Sigmoid colon (tissue), 7 donors: ENCODE measurements at places on chromosomes 1 and 21. TPM values are rescaled to one million over a fixed set of nuclear protein-coding genes. Genes with fewer than 3 reads are reported as not detected.

Gene PLA2G2F
- polyA plus RNA-seq, result 0.80 TPM

Gene ZMYM4
- polyA plus RNA-seq, result 4.2 TPM

Gene S100A2
- 2.3 TPM for polyA plus RNA-seq

Gene KCNE1
- polyA plus RNA-seq, result 0.60 TPM

Gene COL9A2
- polyA plus RNA-seq, result 2.4 TPM

Gene PYHIN1
- not detected for polyA plus RNA-seq

Gene TNFAIP8L2
- polyA plus RNA-seq, result 12.6 TPM

- peak; percentile 90 for DNase-seq
- no peaks in the 10 kb centered on the region for H3K27me3 ChIP-seq
- H3K4me1 ChIP-seq, result peaks cover 64% of the 10 kb centered on the region
- H3K27ac ChIP-seq, result peak overlapping the region; percentile 89
These were observed 77.8 kb downstream of the MAN1C1 start for GRCh38 chr1:25694167-25695007.

GRCh38 chr1:67191668-67192520, 25.6 kb downstream of the IL23R start:
- DNase-seq, result no peak
- H3K4me1 ChIP-seq, result no peaks in the 10 kb centered on the region
- no peaks in the 10 kb centered on the region for H3K27me3 ChIP-seq
- no peak overlapping the region for H3K27ac ChIP-seq

DNA sequence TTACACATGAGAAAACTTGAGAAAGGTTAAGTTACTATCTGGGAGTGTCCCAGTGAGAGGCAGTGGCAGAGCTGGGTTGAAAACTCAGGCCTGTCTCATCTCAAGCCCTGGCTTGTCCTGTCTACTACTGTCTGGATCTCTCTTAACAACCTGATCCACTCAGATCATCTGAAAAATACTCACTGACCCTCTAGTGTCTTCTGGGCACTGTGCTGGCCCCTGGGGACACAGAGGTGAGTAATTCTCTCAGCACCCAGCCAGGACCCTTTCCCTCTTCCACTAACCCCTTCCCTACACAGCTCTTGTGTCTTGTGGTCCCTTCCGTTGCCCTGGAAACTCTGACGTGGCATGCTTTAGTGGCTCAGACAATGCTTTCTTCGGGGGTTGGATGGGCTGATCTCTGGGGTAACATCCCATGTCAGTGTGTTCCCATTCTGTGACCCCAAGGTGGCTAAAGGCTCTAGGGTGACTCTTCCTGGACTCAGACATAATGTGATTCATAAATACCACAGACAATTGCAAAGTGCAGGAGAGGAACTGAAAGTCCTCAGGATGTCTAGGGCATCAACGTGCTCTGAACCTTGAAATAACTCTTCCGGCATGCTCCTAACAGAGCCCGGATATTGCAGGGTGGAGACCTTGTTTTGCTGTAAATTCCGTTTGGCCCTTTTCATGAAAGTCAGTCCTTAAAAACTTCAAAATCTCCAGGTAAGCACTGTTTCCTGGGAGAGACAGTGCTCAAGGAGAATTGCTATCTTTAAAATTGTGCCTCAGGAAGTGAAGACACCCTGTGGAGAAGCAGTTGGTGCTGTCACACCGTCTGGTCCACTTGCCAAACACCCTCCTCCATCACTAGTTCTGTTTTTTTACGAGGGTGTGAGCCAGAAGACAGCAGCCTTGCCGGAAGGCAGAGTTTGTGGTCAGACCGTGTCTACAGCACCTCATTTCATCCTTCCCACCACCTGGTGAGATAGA, 4.0 kb downstream of the SHISAL2A start:
- peaks cover 26% of the 10 kb centered on the region for H3K27me3 ChIP-seq
- no peak overlapping the region for H3K27ac ChIP-seq
- no peak for DNase-seq
- H3K36me3 ChIP-seq, result no peaks in the 10 kb centered on the region

DNA sequence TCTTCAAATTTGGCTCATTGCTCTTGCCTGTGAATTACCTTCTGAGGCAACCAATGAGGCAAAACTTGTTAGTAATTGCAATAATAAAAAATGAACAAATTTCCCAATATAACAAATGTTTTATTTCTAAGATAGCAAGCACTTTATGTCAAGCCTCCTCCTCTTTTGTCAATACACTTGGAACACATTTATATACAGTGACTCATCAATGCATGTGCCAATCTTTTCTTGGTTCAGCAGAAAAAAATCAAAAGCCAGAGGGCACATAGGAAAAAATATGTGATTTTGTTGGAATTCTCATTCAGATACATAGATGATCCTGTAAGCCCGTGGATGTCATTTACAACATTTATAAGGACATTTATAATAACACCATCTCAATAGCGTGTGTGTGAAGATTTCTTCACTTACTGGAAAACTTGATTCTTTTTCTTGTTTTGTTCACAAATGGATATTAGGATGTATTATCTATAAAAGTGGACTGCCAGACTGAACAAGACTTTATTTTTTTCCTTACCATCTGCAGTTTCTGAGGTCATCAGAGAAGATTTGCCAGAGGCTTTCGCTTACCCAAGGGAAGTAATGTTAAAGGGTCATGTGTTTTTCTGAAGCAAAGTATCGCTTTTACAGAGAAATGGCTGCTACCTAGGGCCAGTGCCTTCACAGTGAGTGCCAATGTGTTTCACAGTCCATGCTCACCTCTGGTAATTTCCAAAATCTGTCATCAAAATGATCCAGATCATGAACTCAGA, 645.7 kb upstream of the PTBP2 start:
- no peak overlapping the region for H3K27ac ChIP-seq
- no peaks in the 10 kb centered on the region for H3K36me3 ChIP-seq
- no peak overlapping the region for H3K4me3 ChIP-seq
- H3K4me1 ChIP-seq, result no peaks in the 10 kb centered on the region
- H3K27me3 ChIP-seq, result no peaks in the 10 kb centered on the region

DNA sequence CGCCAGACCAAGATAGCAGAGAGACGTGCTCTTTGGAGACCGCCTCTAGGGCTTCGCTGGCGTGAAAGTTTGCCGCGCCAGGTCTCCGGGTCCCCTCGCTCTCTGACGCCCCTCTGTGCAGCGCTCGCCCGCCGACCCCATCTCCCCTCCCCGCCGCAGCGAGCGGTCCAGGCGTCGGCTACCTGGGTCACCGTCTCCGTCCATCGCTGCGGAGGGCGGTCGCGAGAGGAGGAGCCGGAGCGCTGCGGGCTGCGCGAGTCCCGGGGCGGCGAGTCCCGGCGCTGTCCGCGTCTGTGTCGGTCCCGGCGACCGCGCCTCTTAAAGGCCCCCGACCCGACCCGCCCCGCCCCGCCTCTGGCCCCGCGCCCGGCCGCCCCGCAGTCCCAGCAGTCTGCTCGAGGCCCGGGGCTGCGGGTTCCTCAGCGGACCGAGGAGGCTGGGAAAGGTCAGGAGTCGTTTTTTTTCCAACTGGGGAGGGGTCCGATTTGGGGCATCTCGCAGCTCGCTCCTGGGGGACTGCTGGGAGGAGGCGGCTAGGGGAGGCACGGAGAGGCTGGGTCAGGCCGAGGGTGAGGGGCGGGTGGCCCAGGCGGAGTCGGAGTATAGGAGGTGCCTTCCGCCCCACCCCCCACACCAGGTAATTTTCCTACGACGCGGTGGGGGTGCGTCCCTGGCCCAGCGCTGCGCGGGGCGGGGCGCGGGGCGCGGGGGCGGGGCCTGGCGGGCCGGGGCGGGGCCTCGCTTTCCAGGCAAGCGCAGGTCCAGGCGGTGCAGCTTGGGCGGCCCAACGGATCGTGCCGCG, at the start of the genes FBXO2 and FBXO44:
Gene FBXO2 (minus strand): TSS at position 293 of the 802 bp plus-strand sequence. CDS start 89 bp downstream, at position 204.
Gene FBXO44 (plus strand): TSS at position 741 of the 802 bp plus-strand sequence. CDS start 959 bp downstream, outside the sequence.
- H3K4me1 ChIP-seq, result no peaks in the 10 kb centered on the region
- no peaks in the 10 kb centered on the region for H3K36me3 ChIP-seq
- peak within 1 kb of the TSS; percentile 78 for H3K4me3 ChIP-seq
- peaks cover 17% of the 10 kb centered on the region for H3K27me3 ChIP-seq
- peak; percentile 77 for DNase-seq

- H3K27me3 ChIP-seq, result no peaks in the 10 kb centered on the region
- no peak overlapping the region for H3K4me3 ChIP-seq
- DNase-seq, result peak; percentile 43
- no peaks in the 10 kb centered on the region for H3K36me3 ChIP-seq
These were observed 3.8 kb downstream of the MASP2 start for GRCh38 chr1:11042995-11043874.

DNA sequence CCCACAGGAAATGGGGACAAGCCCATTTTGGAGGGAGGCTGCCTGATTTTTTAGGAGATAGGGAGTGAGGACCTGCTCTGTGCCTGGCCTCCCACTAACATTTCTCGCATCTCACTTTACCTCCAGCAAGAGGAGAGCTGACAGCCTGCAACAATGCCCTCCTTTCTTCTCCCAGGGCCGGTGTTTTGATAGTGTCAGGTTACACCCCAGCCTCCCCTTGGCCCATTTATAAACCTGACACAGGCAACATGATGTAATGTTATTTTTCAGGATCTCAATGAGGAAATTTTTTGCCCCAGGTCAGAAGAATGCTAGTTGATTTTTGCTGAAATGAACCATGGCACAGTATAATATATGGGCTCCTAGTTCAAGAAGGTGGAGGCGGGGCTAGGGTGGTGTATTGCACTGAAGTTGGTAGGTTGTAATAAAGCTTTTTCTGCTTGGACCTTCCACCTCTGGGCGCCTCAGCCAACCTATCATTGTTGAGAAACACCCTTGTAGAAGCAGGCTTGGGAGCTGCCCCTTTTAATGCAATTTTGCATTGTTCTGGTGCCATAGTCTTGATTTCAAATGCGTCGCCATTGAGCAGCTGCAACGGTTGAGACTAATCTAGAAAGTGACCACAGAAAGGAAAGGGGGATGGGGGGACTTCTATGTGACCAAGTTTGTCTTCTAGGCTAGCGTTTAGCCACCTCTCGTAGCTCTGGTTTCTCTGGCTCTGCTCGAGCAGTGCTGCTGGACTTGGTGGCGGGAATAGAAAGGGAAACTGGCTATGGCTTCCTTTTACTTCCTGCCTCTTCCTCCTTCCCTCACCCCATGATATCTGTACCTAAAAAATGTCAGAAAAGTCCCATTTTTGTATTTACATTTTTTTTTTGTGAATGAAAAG, 53.0 kb downstream of the PBX1 start:
- no peaks in the 10 kb centered on the region for H3K4me1 ChIP-seq
- H3K4me3 ChIP-seq, result no peak overlapping the region
- no peaks in the 10 kb centered on the region for H3K36me3 ChIP-seq

GRCh38 chr1:30106125-30106524, 617.3 kb downstream of the MATN1 start:
- no peaks in the 10 kb centered on the region for H3K4me1 ChIP-seq
- no peak for DNase-seq
- no peak overlapping the region for H3K27ac ChIP-seq

DNA sequence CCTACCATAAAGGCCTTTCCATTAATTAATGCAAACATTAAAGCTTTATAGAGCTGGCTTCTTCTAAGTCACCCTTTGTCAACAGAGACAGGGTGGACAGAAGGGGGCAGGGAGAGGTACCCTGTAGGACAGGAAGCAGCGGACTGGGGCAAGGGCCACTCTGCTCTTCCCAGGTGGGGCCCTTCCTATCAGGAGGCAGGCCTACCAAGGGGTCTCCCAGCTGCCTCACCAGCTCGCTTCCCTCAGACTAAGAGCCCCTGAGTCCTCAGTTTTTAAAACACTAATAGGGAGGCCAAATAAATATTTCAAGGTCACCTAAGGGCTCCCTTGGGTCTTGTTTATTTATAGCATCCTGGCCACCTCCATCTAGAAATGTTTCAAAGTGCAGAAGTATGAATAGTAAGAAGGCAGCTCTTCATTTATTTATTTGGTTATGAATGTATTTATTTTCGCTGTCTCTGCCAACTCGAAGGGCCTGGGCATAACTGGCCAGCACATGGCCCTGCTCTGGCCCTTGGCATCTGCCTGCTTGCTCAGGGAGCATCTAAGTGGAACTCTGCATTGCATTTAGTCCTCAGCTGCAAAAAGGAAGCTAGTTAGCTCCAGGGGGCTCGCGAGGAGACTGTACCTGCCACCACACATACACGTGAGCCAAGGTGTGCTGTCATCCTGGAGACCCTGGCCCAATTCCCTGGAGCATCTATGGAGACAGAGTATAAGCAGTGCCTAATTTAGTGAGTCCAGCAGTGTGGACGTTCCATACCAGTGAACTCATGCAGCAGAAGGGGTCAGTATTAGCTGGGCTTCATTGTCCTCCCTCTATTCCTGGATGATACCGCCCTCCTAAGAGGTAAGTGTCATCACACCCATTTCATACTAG, 395.1 kb upstream of the VAMP3 start:
- no peak overlapping the region for H3K27ac ChIP-seq
- peaks cover 12% of the 10 kb centered on the region for H3K4me1 ChIP-seq
- DNase-seq, result peak; percentile 38
- H3K36me3 ChIP-seq, result no peaks in the 10 kb centered on the region
- H3K27me3 ChIP-seq, result no peaks in the 10 kb centered on the region
- H3K4me3 ChIP-seq, result no peak overlapping the region

- no peaks in the 10 kb centered on the region for H3K36me3 ChIP-seq
- no peaks in the 10 kb centered on the region for H3K27me3 ChIP-seq
- DNase-seq, result no peak
These were observed 126.7 kb downstream of the NR5A2 start for GRCh38 chr1:200154069-200154767.

- DNase-seq, result no peak
- H3K27me3 ChIP-seq, result no peaks in the 10 kb centered on the region
- H3K36me3 ChIP-seq, result no peaks in the 10 kb centered on the region
These were observed 81.5 kb upstream of the LRIF1 start for GRCh38 chr1:111045033-111045722.

GRCh38 chr1:70355920-70356319, 1.4 kb upstream of the ANKRD13C start:
- no peaks in the 10 kb centered on the region for H3K27me3 ChIP-seq
- no peak overlapping the region for H3K4me3 ChIP-seq
- no peaks in the 10 kb centered on the region for H3K4me1 ChIP-seq
- H3K36me3 ChIP-seq, result no peaks in the 10 kb centered on the region
- H3K27ac ChIP-seq, result peak overlapping the region; percentile 92

GRCh38 chr1:1781526-1781903, 3.2 kb upstream of the NADK start:
- H3K36me3 ChIP-seq, result peaks cover 15% of the 10 kb centered on the region
- no peaks in the 10 kb centered on the region for H3K27me3 ChIP-seq
- no peak overlapping the region for H3K4me3 ChIP-seq

DNA sequence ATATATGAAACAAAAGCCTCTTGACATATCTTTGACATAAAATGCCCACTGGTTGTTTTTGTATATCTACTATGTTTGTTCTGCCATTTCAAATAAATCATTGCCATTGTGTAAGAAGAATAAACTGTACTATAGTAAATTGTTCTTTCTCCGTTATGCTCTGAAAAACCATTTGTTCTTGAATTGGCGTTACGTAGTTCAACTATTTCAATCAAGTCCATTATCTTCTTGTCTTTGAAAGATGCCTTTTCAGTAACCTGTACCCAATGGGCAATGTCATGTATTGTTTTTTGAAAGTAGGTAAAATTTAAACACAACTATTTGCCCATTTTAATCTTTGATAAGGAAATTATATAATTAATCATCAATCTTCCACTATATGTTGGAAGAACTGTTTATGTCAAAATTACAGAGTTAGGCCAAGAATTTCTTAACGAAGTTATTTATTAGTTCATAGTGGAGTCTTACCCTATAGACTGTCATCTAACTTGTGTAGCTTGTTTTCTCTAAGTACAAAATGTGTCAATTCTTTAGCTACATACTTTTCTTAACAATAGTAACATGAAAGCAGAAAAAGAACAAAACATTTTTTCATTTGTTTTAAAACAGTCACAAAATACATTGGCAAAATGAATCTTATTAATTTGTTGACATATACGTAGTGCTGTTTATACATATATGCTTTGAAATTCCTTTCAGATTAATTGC, 294.8 kb downstream of the PTPRC start:
- no peaks in the 10 kb centered on the region for H3K27me3 ChIP-seq
- no peak overlapping the region for H3K4me3 ChIP-seq
- H3K36me3 ChIP-seq, result no peaks in the 10 kb centered on the region
